Activated CD4-positive, alpha-beta T cell treated with anti-CD3 and anti-CD28 coated beads for 1 hour (primary cell): ENCODE measurements at places on chromosomes 12 and 14.
A peak's percentile ranks its signal among the peaks of the same experiment; 100 is the strongest.

GRCh38 chr14:99391671-99392070 lies 89.0 kb downstream of the SETD3 start:
- DNase-seq: no peak

GRCh38 chr12:112973818-112974231 lies 4.5 kb upstream of the OAS2 start:
- no peak for DNase-seq

DNA sequence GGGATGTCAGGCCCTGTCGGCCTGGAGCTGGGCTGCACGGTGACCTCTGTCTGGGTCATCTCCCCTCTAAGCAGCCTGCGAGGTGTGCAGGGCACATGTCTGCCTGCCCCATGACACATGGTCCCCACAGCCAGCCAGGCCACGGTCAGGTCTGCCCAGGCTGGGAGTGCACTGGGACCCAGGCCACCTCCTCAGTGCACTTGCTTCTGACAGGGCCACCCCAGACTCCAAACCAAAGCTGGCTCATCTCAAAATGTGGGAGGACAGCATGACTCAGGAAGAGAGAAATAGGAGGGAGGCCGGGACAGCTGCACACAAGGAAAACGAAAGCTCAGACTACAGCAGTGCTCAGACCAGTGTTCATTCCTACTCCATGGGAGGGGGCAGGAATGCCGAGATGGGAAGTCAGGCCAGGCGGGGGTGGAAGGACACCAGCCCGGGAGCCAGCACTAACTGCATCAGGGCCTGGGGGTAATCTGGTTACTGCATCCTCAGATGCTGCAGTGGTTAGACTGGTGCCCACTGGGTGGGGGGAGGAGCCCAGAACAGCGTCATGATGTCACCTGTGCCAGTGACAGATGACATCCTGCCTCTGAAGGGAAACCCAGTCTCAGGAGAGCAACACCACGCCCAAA lies 4.0 kb downstream of the P2RX2 start:
- no peak for DNase-seq

DNA sequence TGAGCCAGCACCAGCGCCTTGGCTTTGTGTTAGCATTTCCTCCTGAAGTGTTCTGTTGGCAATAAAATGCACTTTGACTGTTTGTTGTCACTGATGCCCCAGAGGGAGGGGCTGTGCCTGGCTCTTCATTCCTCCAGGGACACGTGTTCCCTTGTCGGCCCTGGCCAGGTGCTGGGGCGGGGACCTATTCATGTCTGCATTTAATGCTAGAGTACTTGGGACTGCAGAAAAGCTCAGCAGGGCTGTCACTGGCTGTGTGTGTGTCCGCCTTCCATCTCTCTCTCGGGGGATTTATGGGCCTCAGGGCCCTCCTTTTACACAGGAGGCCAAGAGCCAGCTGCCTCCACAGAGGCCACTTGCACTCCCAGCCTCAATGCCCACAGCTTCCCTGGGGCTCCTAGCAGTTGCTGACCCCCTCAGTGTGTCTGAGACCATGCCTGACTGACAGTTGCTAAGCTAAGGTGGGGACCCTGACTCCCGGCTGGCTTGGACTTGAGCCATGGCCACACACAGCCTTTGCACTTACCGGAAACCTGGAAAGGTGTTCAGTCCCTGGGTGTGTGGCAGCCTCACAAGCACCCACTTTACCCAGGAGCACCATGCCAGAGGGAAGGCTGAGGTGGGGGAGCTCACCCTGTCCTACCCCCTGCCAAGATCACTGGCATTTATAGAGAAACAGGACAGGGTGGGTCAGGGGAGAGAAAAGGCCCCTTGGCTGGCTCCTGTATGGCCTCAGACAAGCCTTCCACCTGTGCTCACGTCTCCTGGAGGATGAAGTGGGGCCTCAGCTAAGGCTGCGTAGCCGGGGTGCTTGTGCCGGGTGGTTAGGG lies 27.8 kb downstream of the HIP1R start:
- no peak for DNase-seq

DNA sequence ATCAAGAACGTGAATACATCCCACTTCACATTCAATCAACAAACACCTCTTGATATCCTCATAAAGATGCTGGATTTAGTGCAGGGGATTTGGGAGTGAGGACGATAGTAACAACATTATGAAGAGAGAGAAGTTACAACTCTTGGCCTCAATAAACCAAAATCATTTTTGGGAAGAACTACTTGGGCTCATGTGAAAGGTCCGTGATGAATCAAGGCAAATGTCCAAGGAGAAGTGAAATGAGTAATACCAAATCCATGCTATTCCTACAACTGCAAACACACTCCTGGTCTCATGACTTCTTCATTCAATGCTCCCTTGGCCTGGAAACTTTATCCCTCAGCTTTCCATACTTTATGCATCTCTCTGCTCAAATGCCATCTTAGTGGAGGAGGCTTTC lies 162.0 kb upstream of the LMNTD1 start:
- DNase-seq: no peak

DNA sequence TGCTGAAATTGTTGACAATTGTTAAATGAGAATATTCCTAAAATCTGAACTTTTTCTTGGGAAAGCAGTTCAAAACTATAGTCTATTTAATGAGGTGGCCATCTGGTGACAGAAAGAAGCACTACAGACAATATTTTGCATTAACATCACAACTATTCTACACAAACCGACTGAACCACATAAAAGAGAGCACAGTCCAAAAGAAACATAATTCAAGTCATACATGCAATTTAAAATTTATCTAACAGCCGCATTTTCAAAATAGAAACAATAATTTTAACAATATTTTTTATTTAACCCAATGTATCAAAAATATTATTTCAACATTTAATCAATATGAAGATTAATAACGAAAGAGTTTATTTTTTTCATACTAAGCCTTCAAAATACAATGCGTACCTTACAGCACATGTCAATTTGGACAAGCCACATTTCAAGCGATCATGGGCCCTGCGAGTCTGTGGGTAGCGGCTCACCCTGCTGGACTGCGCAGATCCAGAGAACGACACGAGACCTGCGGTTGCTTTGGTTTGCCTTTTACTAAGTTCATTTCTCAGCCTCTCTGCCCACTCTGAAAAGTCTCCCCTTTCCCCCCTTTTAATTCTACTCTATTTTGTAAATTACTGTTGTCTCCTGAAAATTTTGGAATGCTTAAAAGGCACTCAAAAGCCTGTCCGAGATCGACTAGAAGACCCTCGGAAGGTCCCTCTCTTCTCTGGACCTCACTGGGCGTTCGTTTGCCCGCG lies 947 bp upstream of the LRRC9 start:
- DNase-seq: no peak

- no peak for DNase-seq
Measured at GRCh38 chr12:130647814-130648213, 68.3 kb downstream of the RIMBP2 start.

DNA sequence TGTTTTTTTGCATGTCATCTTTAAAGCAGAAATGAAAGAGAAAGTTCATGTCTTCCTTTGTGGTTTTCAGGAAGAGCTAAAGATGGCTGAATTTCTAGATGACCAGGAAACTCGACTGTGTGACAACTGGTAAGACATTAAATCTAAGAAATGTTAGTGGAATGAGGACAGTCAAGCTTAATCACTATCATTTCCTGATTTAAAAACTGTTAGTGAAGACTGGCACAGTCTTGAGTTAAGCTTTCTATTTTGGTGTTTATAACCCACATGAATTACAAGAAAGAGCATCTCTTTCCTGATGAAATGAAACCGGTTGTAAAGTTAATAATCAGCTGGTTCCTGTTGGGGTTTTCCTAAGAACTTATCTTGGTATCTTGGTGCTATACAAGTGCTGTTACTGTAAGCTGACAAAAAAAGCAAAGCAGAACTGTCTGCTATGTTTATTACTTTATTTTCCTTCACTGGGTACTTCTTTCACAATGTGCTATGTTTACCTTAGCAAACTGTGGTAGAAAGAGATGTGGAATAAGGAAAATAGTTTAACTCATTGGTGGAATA lies 5.2 kb downstream of the TRAFD1 start:
- no peak for DNase-seq

- peak; percentile 71 for DNase-seq
Measured at GRCh38 chr14:70972107-70972976, 65.1 kb downstream of the PCNX1 start.

GRCh38 chr14:65098586-65098985 lies 3.7 kb downstream of the MAX start:
- no peak for DNase-seq

DNA sequence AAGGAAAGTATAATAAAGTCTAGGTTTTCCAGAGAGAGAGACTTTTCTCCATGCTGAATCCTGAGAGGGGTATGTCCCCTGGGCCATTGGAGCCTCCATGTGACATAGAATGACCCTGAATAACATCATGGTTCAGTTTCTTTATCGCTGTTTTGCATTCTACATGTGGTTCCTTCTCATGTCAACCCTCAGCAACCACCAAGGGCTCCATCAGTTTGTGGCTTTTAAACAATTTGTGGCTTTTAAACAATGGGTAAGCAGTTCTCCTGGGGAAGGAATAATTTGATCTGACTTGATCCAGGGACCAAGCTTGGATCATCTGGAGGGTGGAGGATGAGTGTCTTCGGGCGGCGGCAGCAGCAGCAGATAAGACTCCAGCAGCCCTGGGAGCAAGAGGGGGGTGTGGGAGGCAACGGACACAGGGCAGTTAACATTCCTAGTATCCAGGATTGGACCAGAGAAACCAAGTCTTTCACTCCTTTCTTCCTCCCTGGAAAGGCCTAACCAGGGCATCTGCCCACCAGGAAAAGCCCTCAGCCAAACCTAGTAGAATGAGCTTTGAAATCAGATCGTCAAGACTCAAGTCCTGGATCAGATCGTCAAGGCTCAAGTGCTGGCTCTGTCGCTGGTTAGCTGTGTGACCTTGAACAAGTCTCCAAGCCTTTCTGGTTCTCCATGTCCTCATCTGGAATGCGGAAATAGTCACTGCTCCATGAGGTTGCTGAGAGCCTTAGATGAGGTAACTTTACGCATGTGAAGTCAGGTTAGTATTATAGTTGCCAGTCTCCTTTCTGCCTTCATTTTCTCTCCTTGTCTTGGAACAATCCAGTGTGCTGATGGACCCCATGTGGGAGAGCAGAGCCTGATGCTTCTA lies 27.8 kb upstream of the FAM222A start:
- no peak for DNase-seq

- DNase-seq: no peak
Measured at GRCh38 chr14:52950410-52950897, 396 bp downstream of the FERMT2 start.

GRCh38 chr12:64611341-64612284 lies 1.3 kb downstream of the RASSF3 start:
- no peak for DNase-seq

DNA sequence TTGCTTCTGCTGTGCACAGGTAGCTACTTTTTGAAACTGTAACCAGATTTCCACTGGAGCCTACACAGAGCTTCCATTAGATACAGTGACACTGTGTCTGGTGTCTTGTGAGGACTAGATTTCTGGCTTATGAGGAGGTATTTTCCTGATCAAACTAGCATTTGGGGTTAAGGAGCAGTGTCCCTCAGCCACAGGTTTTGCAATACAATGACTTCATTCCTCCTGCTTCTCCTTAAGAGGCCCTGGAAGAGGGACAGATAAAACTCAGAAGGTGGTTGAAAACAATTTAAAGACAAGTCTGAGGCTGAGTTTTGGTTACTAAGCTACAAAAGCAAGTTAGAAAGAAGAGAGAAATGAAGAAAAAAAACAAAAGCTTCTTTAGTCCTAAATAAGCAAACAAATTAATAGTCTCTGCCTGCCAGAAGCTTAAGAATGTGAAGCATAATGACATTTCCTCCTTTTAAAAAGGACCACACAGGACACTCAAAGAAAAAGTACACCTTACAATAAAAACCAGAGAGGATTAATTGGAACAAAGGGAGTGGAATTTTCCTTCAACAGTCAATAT lies 53.0 kb downstream of the PKP2 start:
- no peak for DNase-seq

DNA sequence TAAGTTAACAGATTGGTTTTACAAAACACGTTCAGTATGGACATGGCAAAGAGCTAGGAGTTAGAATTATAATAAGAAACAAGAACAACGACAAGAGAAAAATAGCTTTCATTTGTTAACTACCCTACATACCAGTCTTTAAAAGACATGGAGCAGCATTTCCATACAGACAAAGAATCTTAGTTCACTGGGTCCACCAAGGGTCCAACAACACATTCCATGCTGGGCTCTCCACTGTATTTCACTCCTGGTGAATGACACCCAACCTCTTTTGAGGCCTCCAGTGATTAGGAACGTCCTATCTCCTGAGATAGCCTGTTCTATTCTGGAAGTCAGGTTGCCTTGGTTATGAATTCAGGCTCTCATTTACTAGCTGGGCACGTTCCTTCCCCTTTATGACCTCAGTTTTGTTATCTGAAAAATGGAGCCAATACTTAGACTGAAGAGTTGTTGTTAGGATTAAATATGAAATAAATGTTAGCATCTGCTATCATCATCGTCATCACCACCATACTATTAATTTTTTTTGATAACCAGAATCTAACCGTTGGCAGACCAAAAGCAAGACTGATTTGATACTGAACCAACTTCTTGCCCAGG lies 37.7 kb downstream of the C12orf75 start:
- DNase-seq: no peak

- no peak for DNase-seq
Measured at GRCh38 chr12:107547389-107547788, 138.2 kb upstream of the PWP1 start.

- no peak for DNase-seq
Measured at GRCh38 chr14:78086342-78086741, 83.8 kb upstream of the NRXN3 start.

DNA sequence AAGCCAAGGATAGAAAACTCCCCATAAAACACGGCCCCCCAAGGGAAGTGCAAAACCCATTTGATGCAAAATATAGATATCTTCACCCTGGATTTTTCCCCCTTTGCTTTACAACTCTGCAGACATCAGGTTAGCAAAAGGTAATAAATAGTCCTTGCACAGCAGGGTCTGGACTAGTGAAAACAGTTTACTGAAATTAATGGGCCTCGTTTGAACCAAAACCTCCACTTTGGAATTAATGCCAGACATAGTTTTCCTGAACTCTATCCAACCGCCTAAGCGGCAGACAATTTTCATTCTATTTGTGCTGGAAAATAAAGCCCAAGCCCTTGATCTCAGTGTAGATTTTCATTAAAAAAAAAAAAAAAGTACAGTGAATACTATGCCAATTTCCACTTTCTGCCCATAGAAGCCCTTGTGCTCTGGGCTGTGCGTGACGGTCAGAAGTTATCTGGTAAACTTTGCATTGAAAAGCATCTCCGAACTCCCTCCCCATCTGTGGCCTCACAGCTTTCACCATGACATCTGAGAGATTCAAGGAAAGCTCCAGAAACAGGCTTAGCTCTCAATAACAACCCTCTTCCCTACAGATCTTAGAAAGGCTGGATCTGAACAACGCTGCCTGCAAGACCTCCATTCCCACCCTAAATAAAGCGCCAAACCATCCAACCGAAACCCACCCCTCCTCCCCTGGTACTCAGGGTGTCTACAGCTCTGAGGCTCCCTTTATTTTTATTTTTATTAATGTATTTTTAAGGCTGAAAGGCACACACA lies 11.0 kb upstream of the IRF2BPL start:
- no peak for DNase-seq

GRCh38 chr12:32671930-32672780 lies 6.9 kb upstream of the DNM1L start:
- no peak for DNase-seq

- peak; percentile 39 for DNase-seq
Measured at GRCh38 chr12:92144631-92145480, 790 bp downstream of the BTG1 start.

GRCh38 chr12:123006977-123007376 lies 26.5 kb downstream of the ARL6IP4 start:
- DNase-seq: no peak
